ENCODE measurements at places on chromosomes 6 and 20. TPM values are rescaled to one million over a fixed set of nuclear protein-coding genes. Genes with fewer than 3 reads are reported as not detected.

CYP39A1 gene
- 10.3 TPM for total RNA-seq

GRCh38 chr20:49446808-49447207 lies 35.7 kb downstream of the KCNB1 start:
- no peak overlapping the region for H3K4me3 ChIP-seq
- H3K36me3 ChIP-seq = no peaks in the 10 kb centered on the region
- peaks cover 8% of the 10 kb centered on the region for H3K4me1 ChIP-seq
- H3K27me3 ChIP-seq = peaks cover 21% of the 10 kb centered on the region

- no peak for DNase-seq
- H3K4me1 ChIP-seq = no peaks in the 10 kb centered on the region
Observed at GRCh38 chr6:31378721-31379103, 21.7 kb upstream of the HLA-B start.

GRCh38 chr6:27767851-27768250 lies 144.3 kb downstream of the OR2B2 start:
- no peak overlapping the region for H3K27ac ChIP-seq
- H3K4me3 ChIP-seq = no peak overlapping the region
- no peak for DNase-seq
- H3K27me3 ChIP-seq = peaks cover 32% of the 10 kb centered on the region
- no peaks in the 10 kb centered on the region for H3K36me3 ChIP-seq
- peaks cover 5% of the 10 kb centered on the region for H3K4me1 ChIP-seq

- no peak overlapping the region for H3K4me3 ChIP-seq
- no peaks in the 10 kb centered on the region for H3K4me1 ChIP-seq
- H3K27ac ChIP-seq = no peak overlapping the region
Observed at GRCh38 chr20:32057656-32058184, 5.7 kb downstream of the HCK start.

DNA sequence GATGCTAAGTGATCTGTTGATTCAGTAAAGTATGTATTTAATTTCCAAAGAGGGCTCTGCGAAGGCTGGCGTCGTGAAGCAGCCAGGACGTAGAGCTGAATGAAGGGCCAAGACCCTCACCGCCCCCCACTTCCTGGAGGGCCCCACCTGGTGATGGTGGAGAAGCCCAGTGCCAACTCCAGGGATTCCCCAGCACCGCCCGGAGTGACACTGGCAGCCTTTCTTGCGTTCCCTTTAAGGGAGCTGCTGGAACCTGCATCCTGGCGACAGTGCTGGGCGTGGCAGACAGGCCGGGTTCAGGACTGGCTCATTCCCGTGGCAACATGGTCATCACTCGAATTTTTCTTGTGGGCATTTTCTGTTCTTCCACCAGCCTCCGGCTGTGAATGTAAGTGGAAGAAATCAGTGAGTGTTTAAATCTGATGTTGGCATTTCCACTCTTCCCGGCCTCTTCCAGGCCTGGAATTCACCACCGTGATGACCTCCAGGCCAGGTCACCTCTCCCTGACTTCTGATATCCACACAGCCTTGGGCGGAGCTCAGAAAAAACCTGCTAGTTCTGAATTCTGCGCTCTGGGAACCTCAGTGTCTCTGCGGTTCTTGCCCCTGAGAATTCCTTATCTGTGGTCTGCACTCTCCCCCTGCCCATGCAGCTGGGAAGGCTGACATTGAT lies 57.4 kb upstream of the DACT2 start:
- H3K27me3 ChIP-seq = peaks cover 21% of the 10 kb centered on the region
- H3K36me3 ChIP-seq = no peaks in the 10 kb centered on the region
- peak overlapping the region; percentile 47 for H3K27ac ChIP-seq
- H3K4me1 ChIP-seq = peaks cover 21% of the 10 kb centered on the region
- H3K4me3 ChIP-seq = no peak overlapping the region

All from progenitor cell of endocrine pancreas (in vitro differentiated cells).